NCI-H774 (cell line): ENCODE measurements at places on chromosomes 5 and 9.

GRCh38 chr5:132480546-132480892 is 10.1 kb downstream of the IRF1 start:
- DNase-seq, result no peak

GRCh38 chr5:101782352-101783103 is 513.6 kb downstream of the SLCO4C1 start:
- DNase-seq, result no peak

DNA sequence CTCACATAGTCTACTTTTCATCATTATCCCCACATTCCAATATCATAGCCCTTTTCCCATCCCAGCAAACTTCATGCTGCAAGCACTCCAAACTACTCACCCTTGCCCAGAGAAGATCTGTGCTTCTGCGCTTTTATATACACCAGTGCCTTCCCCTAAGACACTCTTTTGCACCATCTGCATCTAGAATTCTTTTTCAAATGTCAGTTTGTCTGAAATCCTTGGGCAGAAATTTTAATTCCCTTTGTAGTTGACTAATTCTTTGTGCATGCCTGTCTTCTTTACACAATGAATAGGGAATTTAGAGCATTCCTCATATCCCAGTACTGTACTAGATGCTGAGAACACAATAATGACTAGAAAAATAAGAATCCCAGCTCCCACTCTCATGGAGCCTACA is 298.9 kb downstream of the KCNN2 start:
- DNase-seq, result no peak

DNA sequence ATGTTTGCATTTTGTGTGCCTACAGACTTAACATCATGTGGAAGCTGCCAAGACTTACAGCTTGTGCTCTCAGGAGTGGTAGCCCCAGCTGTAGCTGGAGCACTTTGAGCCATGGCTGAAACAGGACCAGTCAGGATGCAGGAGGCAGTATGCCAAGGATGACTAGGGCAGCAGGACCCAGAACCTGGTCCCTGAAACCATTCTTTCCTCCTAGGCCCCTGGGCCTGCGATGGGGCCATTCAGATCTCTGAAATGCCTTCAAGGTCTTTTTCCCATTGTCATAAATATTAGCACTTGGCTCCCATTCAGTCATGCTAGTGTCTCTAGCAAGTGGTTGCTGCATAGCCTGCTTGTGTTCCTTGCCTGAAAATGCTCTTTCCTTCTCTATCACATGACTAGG is 29.6 kb upstream of the VLDLR start:
- no peak for DNase-seq

DNA sequence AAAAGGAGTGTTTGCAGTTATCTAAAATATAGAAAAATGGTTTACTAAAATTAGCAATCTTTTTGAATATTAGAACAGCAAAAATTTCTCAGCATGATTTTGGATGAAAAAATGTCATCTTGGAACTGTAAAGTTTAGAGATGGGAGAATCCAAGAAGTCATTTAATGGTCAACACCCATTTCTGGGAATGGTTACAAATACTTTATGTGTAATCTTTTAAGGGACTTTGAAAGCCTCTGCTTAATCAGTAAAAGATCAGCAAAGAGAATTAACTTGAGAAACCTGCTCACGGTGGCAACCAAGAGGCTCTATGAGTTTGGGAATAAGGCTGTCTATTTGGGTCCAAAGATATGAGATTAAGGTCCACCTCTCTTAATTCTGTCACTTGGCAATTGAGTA is 13.0 kb downstream of the C1QTNF3 start:
- no peak for DNase-seq

GRCh38 chr5:581941-582340 is 30.2 kb upstream of the CEP72 start:
- no peak for DNase-seq

DNA sequence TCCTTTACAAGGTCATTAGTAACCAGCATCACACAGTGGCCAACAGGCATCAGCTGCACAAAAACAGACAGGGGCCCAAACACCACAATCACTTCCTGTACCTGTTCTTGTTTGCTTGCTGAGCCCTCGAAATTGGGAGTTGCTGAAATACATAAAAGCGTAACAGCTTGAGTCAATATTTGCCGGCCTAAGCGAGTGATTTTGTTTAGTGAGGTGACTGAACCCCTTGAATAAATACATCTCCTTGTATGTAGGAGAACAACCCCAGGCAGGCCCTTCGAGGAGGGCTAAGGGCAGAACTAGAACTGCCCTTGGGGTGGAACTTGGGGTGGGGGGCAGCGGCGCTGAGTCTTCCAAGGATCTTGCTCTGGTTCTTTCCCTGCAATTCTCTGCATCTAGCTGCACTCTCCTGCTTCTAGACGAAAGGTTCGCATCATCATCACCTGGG is 502.5 kb downstream of the RASEF start:
- peak; percentile 84 for DNase-seq

GRCh38 chr5:123089914-123090660 is 1.0 kb downstream of the PRDM6 start:
- no peak for DNase-seq

DNA sequence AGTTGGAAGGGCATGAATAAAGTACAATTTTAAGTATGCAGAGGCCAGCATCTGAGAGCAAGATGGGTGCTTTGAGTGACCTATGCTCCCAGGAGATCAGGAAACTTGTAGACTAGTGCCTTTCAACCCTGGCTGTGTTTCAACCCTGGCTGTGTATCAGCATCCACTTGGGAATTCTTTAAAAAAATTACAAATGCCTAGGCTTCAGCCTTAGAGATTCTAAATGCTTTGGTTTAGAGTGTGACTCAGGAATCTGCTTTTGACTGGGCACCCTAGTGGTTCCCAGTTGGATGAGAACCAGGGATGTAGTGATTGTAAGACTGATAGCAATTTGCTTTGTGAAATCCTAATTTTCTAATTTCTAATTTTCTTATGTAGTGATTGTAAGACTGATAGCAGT is 65.6 kb downstream of the RALGPS1 start:
- DNase-seq, result no peak

GRCh38 chr9:16608906-16609305 is 261.6 kb downstream of the BNC2 start:
- DNase-seq, result no peak

DNA sequence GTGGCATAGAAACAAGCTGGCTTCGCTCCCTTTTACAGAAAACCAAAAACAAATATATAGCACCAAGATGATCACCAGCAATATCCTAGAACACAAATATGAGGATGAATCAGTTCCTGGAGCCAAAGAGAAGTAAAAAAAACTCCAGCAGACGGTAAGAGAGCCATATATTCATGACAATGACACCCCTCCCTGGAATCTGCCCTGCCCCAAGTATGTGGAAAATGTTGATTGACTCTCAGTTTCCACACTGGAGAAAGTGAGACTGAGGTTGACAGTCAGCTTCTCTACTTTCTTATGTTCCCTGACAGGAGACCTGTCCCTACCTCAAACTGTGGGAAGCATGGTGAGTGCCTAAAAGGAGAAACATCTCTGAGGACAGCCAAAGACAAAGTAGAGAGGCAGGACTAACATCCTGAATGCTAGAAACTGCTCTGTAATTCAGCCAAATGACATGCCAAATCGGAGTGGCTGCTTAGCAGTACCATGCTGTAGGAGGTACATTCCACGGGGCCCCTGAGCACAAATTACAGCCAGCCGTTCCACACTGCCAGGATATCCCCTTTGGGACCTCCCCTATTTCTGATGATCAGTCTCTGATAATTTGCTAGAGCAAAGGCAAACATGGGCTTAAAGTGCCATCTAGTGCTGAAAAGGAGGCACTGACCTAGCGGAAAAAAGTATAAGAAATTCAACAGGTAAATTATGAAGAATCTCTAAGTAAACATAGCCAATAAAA is 424.0 kb upstream of the RGMB start:
- no peak for DNase-seq

DNA sequence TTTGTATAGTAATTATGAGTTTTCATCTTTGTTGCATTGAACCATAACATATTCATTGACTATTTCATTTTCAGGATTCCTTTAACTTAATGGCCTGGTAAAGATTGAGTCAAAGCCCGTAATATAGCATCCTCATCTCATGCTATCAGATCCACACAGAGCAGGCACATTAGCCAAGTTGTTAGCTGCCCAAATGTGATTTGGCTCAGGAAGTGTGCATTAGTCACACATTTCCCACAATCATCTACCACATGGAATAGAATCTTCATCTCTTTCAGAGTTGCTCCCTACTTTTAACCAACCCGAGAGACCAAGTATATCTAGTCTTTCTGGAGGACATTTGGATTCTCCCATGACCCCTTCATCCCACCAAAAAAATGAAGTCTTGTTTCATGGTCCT is 481.0 kb upstream of the PTGER4 start:
- no peak for DNase-seq

- DNase-seq, result no peak
These were observed 59.0 kb upstream of the KLF4 start for GRCh38 chr9:107548298-107549142.
